Cerebellar nuclear complex (tissue), 1 donor: ENCODE measurements at places on chromosomes 5 and 9.

- DNase-seq: no peak
Observed at GRCh38 chr5:123864578-123864977, 352.6 kb downstream of the CSNK1G3 start.

- DNase-seq: no peak
Observed at GRCh38 chr9:90964101-90965020, 162.7 kb downstream of the SYK start.

GRCh38 chr5:161105525-161105924, 253.5 kb upstream of the ATP10B start:
- DNase-seq: no peak

- no peak for DNase-seq
Observed at GRCh38 chr9:77024776-77025545, 5.5 kb downstream of the FOXB2 start.

DNA sequence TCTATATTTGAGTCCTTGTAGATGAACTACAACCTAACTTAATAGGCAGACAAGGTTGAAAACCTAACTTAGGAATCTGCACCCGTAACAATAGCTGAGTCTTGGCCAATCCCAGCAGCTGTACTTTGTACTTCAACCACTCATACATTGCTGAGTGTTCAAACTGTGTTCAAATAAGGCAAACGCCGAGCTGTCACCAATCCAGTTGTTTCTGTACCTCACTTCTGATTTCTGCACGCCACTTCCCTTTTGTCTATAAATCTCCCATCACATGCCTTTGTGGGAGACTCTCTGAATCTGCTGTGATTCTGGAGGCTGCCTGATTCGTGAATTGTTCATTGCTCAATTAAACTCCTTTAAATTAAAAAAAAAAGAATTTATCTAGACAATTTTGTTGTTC, 167.8 kb upstream of the TUT7 start:
- DNase-seq: no peak

GRCh38 chr9:135988493-135988892, 27.3 kb upstream of the UBAC1 start:
- no peak for DNase-seq

GRCh38 chr5:109230369-109230768, 179.4 kb downstream of the PJA2 start:
- DNase-seq: no peak

DNA sequence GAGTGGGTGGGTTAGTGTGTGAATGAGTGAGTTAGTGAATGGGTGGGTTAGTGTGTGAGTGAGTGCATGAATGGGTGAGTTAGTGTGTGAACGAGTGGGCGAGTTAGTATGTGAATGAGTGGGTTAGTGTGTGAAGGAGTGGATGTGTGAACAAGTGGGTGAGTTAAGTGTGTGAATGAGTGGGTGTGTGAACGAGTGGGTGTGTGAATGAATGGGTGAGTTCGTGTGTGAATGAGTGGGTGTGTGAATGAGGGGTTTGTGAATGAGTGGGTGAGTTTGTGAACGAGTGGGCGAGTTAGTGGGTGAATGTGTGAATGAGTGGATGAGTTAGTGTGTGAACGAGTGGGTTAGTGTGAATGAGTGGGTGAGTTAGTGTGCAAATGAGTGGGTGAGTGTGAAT, 34.0 kb downstream of the NKD2 start:
- DNase-seq: no peak

DNA sequence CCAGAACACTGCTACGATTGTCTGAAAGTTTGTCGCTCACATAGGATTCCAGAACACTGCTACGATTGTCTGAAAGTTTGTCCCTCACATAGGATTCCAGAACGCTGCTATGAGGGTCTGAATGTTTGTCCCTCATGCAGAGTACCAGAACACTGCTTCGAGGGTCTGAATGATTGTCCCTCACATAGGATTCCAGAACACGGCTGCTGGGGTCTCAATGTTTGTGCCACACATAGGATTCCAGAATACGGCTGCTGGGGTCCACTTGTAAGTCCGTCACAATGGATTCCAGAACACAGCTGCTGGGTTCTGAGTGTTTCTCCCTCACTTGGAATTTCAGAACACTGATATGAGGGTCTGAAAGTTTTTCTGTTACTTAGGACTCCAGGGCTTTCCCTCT, 203.3 kb downstream of the FOXD4L6 start:
- no peak for DNase-seq

- DNase-seq: no peak
Observed at GRCh38 chr5:1724822-1725602, 74.6 kb downstream of the MRPL36 start.

GRCh38 chr5:53361708-53362107, 118.7 kb upstream of the FST start:
- no peak for DNase-seq

- DNase-seq: no peak
Observed at GRCh38 chr9:132485393-132485792, 75.4 kb downstream of the CFAP77 start.

GRCh38 chr9:94945197-94946144, 219.0 kb downstream of the AOPEP start:
- no peak for DNase-seq

GRCh38 chr9:130138171-130138653, 34.0 kb upstream of the NCS1 start:
- DNase-seq: no peak

GRCh38 chr9:127004946-127005769, 90.6 kb downstream of the RALGPS1 start:
- no peak for DNase-seq

GRCh38 chr5:152688561-152689249, 283.6 kb upstream of the NMUR2 start:
- no peak for DNase-seq

DNA sequence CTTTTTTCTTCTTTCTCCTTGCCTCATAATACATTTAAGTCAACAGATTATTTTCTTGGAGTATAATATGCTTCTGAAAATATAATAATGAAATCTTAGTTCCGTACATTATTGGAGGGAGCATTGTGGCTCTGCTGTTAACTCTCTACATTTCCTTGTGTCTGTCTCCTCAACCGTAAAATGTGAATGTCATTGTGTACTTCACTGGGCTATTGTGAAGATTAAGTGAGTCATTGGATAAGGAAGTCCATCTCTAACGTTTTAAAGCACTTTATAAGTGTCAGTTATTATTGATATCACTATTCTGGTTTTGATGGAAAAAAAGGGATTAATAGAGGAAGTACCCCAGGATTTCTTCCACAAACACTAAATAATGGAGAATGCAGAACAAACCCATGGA, 304.5 kb upstream of the RFX3 start:
- no peak for DNase-seq

- DNase-seq: no peak
Observed at GRCh38 chr9:107983762-107984161, 494.2 kb upstream of the KLF4 start.

- DNase-seq: no peak
Observed at GRCh38 chr9:100700689-100701318, 122.9 kb downstream of the CAVIN4 start.

GRCh38 chr9:136339173-136339957, 12.0 kb downstream of the GPSM1 start:
- no peak for DNase-seq

- DNase-seq: no peak
Observed at GRCh38 chr9:75599126-75599525, 291.3 kb upstream of the PCSK5 start.

DNA sequence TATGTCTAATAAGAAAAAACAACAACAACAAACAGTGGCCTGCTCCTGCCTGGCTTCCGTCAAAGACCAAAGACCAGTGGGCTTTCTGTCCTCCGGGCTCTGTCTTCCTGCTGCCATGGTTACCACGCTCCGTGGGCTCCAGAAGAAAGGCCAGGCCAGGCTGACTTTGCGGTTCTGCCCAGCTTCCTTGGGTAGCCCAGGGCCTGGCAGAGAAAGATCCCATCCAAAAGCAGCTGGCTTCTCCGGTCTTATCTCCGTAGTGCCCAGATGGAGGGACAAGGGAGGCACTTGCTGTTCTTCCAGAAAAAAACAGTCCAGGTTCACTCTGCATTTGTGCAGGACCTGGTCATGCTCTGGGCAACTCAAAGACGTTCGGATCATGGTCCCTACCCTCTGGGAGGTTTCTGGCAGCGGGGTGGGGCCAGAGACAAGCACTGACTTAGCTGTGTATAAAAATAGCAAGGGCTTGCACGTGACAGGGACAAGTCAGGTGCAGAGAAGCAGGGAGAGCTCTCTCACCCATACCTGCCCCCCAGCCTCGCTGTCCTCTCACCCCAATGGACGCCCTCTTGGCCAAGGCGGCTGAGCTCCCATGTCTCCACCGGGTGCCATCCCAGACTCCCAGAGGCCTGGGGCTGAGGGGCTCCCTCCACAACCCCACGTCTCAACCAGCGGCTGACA, 212.2 kb downstream of the C9orf50 start:
- peak; percentile 19 for DNase-seq

- no peak for DNase-seq
Observed at GRCh38 chr5:98163796-98164493, 609.5 kb upstream of the RGMB start.
